IMR-90 (cell line): ENCODE measurements at places on chromosomes 7 and 10. TPM values are rescaled to one million over a fixed set of nuclear protein-coding genes. Genes with fewer than 3 reads are reported as not detected.

CLDN4 gene
- total RNA-seq, result 2.9 and 3.9 TPM in 2 replicates

DNA sequence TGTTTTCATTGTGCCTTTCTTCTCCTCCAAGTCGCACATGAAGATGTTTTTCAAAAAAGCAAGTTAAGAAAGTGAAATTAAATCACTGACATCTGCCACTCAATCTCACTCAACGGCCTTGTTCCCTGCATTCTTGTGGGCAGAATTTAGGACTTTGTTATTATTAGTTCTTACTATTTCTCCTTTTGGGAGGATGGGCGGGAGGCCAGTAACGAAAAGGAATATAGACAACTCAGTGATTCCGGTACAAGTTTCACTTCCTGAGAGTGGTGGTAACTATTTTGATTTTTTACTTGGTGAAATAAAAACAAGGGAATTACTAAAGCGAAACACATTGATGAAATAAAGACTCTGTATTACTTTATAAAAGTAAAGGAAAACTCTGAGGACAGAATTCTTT, 231.9 kb upstream of the HABP2 start:
- DNase-seq, result no peak

DNA sequence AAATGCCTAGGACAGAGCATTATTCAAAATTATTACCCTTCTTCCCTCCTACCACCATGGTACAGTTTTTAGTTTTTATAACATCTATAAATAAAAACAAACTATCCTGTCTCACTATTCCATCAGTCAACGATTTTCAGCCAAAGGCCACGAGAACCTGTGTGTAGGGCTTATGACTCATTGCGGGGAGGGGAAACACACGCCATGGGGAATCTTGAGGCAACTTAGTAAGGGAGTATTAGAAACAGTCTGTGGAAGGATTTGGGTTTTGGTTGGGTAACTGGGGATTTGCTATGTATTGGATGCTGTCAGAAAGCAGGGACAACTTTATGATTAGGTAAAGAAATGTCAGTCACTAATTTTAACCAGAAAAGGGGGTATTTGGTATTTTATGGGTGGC, 14.7 kb downstream of the GPR141 start:
- DNase-seq, result no peak

DNA sequence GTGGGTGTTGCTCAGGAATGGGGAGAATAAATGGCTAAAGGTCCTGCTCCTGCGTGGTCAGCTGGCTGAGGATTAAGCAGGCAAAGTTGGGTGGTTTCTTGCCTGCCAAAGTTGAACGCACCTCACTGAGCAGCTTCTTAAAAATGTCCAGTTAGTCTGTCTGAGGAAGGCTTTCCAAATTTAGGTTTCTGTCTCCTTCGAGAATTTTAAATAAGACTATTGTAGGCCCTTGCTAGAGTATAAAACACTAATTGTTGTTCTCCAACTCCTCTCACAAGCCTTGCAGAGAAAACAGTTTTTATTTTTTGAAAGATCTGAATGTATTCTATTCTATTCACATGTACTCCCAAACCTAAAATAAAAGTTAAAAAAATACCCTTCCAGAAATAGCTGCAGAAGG, 122.0 kb upstream of the LAMB4 start:
- no peak for DNase-seq

DNA sequence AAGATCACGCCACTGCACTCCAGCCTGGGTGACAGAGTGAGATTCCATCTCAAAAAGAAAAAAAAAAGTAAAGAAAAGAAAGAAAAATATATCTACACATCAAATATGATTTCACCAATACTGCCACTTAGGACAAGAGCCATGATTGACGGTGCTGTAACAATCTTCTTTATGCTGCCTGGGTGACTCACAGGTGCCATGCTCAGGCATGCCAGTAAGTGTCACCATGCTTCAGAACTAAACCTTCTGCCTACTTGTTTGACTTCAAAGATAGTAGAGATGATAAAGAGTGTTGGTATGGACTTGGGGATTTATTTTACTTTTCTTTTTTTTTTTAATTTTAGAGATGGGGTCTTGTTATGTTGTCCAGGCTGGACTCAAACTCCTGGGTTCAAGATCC, 33.6 kb upstream of the DNMBP start:
- no peak for DNase-seq

- peak; percentile 52 for DNase-seq
Observed at GRCh38 chr10:45249978-45250693, 65.3 kb downstream of the OR13A1 start.

DNA sequence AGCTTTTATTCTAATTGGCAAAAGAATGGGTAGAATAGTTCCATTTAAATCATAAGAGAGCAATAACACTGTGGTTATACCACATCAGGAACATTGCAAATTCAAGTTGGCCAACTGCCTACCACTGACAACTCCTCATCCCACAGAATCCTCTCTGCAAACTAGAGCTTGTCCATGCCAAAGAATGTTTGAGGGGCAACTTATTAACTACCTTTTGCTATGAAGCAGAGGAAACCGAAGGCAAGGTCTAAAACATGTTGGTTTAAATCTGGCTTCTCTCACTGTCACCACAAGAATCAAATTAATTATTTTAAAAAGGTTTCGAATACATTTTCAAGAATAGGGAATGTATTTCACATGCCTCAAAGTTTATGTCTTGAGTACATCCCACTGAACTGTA, 36.0 kb downstream of the RHOBTB1 start:
- no peak for DNase-seq

DNA sequence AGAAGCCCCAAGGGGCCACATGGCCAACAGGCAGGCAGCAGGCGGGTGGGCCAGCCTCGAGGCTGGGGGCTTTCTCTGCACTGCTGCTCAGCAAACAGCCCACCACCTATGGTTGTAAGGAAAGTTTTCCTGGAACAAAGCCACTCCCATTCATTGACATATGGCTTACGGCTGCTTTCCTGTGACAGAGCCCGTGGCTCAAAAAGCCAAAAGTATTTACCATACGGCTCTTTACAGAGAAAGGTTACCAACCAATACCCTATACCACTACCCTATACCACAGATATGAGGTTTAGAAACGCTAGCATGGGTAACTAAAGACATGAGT, 152.7 kb downstream of the MAD1L1 start:
- no peak for DNase-seq

- DNase-seq, result no peak
Observed at GRCh38 chr10:79077488-79078173, 8.9 kb downstream of the ZMIZ1 start.

- DNase-seq, result no peak
Observed at GRCh38 chr10:86110156-86110786, 256.3 kb downstream of the GRID1 start.

DNA sequence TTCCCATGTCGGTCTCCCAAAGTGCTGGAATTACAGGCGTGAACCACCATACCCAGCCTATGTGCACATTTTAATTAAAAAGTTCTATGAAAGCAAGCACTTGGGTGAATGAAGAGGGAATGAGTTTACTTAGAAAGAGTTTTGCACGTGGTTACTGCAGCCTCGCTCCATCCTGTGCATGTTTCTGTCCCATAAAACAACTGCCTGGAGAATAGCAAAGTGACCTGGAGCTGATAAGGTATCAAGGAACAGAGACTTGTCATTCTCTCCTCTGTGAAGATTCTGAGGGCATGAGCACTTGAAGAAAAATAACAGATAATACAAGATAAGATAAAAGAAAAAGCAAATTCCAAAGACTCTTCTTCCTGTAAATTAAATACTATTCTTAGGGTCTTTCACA, 112.2 kb upstream of the JCAD start:
- DNase-seq, result no peak

GRCh38 chr10:4436103-4436502, 389.9 kb upstream of the AKR1E2 start:
- no peak for DNase-seq

DNA sequence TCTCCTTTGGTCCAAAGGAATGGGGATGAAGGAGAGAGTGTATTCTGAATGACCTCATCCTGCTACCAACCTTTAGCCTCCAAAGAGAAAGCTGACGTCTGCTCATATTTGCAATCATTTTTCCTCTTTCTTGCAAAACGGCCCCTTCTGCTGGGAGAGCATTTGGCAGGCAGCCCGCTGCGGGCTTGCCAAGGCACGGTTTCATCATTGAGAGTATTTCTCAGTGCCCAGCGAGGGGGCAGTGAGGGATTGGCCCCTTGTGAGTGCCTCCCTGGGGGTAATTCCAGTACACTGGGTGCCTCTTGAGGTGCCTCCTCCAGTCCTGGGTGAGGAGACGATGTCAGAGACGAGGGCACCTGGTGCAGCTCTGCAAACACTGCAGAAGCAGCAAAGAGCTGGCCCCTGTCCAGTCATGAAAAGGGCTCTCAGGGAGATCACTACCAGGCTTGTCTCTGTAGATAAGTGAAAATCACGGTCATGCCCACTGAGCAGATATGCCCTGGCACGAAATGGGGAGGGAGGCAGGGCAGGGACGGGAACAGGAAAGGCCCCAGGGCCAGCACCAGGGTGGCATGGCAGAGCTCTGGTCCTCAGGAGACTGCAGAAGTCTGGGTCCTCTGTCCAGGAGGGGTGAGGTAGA, 48.7 kb upstream of the SHH start:
- DNase-seq, result peak; percentile 64

PNLIP gene
- total RNA-seq, result not detected in 2 replicates

DNA sequence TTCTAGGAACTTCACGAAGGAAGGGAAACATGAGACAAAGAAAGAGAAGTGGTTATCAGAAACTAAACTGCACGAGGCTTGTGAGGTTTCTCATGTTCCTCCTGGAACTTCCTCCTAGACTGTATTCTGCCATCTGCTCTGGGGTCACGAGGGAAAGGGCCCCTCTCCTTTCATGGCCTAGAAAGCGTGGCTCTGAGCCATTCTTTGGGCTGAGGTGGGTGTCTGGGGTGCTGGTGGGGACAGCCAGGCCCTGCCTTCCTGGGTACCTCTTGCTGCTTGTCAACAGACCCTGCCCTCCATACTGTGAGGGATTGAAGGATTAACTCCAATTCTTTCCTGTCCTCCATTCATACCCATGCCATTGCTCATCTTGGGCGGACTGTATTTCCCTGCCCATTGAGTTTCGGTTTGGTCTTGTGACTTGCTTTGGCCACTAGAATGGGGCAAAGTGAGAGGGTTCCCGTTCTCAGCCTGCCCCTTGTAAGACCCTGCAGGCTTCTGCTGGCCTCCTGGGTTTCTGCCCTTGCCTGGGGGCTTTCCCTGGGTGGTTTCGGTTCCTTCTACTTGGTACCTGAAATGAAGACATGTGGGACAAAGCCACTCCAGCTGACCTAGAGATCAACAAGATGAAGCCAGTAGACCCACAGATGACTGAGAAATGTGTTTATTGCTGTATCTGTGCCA, 14.9 kb upstream of the GIMAP8 start:
- no peak for DNase-seq

DNA sequence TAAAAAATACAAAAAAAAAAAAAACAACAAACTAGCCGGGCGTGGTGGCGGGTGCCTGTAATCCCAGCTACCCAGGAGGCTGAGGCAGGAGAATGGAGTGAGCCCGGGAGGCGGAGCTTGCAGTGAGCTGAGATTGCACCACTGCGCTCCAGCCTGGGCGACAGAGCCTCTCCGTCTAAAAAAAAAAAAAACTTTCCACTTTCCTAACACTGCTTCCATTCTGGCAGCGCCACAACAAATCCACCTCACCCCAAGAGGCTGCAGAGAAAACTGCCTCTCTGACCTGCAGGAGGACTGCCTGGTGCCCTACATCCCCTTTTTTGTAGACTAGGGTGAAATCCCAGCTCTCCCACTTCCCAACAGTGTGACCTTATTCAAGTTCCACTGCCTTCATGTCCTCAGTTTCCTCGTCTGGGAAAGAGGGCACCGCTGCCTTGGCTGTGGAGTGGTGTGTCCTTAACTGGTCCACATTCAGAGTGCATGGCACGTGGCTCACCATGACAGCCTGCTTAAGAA, 2.6 kb upstream of the MBL2 start:
- DNase-seq, result no peak

DNA sequence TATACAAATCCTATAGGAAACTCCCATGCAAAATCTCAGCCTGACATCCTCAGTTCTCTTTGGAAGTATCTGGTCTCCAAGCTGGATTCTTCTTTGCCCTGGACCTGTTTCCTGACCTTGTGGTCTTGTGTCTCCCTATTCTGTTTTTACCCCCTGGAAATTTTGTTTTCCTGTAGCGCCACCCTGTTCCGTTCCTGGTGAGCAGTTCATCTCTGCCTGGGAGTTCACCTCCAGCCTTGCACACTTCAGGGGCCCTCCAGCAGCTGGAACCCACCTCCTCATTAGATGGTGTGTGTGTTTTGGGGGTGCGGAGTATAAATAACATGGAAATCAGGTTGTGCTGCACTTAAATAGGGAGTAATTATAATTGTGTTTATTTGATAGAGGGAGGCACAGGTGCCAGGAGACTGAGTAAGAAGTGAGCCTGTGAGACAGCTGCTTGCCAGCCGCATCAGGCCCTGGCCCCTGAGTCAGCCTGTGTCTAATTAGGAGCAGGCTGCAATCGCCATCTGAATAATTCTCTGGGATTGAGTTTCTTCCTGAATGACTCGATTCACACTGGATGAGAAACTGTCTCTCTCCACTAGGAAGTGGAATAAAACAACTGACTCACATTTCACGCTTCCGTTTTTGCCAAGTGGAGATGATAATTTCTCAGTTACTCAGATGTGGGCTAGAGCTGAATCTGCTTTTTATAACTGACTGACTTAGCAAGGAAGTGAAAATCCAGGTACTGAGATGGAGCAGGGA, 69.4 kb upstream of the HECTD2 start:
- DNase-seq, result peak; percentile 94
